ENCODE measurements at places on chromosomes 2 and 18. TPM values are rescaled to one million over a fixed set of nuclear protein-coding genes. Genes with fewer than 3 reads are reported as not detected.

Gene SP140
- total RNA-seq = 4.2 TPM

Gene SLC9A4
- 19.9 TPM for total RNA-seq

Gene EFEMP1
- total RNA-seq = 45.2 TPM

Gene C2orf80
- not detected for total RNA-seq

GRCh38 chr2:112204411-112204810 lies 50.4 kb downstream of the ZC3H8 start:
- DNase-seq = no peak

DNA sequence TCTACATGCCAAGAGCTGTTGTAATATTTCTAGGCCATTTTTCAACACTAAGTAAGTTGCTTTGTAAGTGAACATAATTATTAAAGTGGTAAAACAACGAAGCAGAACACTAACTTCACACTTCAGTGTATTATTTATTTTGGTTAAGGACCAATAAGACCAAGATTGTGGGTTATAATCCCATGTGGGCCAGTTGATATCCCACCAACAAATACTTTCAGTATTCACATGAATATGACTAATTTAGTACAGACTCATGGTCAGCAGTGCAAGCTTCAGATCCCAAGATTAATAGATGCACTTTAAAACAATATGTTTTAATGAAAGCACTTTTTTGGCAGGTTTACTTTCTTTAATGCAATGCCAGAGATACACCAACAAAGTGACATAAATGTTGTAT lies 154.3 kb downstream of the LCLAT1 start:
- no peak for DNase-seq

- no peak for DNase-seq
Observed at GRCh38 chr2:33081691-33082090, 134.9 kb downstream of the LTBP1 start.

Gene B4GALT6
- 16.9 TPM for total RNA-seq

Gene CUL3
- total RNA-seq = 73.7 TPM

Gene HOXD4
- total RNA-seq = 1.0 TPM

- no peak for DNase-seq
Observed at GRCh38 chr2:183250472-183250871, 126.2 kb downstream of the NUP35 start.

- DNase-seq = no peak
Observed at GRCh38 chr18:54805571-54806334, 22.5 kb upstream of the RAB27B start.

GRCh38 chr2:165777522-165778186 lies 16.4 kb downstream of the GALNT3 start:
- DNase-seq = no peak

DNA sequence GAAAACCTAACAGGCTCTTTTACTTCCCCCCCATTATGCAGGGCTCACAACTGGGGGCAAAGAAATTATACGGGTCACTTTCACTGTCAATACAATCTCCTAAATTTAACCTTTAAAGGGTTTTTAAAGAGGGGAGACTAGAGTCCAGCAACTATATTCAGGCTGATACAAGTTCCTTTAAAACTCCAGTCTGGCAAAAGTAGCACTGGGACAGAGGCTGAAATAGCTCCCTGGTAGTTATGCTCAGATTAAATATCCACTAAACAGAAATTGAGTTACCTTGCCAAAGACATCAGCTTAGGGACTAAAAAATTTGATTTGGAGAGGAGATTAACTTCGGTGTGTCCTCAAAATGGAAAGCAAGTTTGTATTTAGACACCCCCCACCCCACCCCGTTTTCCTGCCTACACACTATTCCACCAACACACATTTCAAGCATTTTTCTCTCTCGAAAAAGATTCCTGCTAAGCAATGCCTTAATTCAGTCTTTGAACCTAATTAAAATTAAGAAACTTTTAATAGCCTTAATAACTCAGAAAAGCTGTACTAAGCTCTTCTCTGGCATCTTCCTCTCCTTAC lies 127.2 kb downstream of the OSBPL1A start:
- no peak for DNase-seq

Gene TRIM43B
- not detected for total RNA-seq

DNA sequence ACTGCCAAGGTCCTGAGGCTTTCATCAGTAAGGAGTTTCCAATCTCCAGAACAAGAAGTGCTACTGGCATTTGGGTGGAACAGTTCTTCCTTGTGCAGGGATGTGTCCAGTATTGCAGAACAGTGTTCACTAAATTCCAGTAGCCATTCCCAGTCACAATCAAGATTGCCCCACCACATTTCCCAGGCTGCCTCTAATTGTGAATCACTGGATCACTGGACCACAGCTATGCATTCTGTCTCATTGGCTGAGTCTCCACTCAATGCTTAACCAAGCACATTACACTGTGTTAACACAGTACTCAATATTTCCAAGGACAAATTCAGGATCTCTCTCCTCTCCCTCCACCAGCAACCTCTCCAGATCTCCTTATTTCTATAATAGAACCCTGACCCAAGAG lies 160.2 kb upstream of the CCDC150 start:
- DNase-seq = no peak

Gene GCKR
- 7.6 TPM for total RNA-seq

GRCh38 chr2:139354518-139354917 lies 574.3 kb upstream of the NXPH2 start:
- DNase-seq = no peak

GRCh38 chr2:73877071-73877802 lies 15.6 kb upstream of the ACTG2 start:
- no peak for DNase-seq

Gene STARD6
- not detected for total RNA-seq

GRCh38 chr2:6081955-6082624 lies 389.9 kb downstream of the SOX11 start:
- DNase-seq = no peak

DNA sequence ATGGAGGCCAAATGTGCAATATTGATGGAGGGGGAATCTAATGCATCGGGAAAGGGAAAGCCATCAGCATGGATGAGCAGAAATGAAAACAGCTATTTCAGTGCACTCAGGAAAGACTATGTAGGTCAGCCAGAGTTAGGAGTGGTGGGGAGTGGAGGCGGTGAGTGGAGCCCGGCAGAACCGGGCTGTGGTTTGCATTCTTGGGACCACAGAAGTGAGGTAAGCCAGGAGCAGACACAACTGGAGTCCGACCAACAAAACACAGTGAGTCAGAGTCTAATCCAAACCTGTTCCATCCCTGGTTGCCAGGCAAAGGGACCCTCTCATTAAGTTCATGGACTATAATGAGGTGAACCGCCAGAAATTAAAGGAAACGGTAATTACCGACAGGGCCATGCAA lies 61.1 kb upstream of the RAB12 start:
- no peak for DNase-seq

GRCh38 chr2:42813763-42814162 lies 21.4 kb upstream of the HAAO start:
- no peak for DNase-seq

Gene FOXI3
- not detected for total RNA-seq

DNA sequence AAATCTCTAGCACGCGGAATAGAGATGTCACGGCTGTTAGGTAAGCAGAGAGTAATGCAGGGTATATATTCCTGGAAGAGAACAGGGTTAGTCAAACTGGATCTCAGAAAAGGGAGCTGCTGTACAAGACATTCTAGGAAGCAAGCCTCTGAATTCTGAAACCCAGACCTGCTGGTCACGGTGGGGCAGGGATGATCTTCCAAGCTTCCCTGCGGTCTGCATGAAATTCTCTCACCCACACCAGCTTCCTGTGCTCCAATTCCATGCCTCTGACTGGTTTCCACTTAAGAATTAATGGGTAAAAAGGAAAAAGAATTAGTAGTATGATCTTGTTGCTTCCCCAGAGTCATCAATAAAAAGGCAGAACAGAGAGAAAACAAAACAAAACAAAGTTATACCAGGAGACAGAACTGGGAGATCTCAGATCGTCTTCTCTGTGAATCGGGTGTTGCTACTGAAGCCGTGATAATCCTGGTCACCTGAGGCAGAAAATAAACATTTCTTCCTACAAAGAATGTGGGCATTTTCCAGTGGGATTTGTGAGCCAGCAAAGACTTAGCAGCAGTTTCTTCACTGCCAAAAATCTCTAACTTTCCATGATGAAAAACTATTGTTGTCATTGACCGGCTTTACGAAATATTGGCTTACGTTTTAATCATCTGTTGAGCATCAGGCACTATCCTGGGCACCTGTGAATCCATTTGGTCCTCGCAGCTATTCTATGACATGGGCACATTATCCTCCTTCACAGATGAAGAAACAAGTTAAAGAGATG lies 5.3 kb upstream of the CYP27C1 start:
- no peak for DNase-seq

DNA sequence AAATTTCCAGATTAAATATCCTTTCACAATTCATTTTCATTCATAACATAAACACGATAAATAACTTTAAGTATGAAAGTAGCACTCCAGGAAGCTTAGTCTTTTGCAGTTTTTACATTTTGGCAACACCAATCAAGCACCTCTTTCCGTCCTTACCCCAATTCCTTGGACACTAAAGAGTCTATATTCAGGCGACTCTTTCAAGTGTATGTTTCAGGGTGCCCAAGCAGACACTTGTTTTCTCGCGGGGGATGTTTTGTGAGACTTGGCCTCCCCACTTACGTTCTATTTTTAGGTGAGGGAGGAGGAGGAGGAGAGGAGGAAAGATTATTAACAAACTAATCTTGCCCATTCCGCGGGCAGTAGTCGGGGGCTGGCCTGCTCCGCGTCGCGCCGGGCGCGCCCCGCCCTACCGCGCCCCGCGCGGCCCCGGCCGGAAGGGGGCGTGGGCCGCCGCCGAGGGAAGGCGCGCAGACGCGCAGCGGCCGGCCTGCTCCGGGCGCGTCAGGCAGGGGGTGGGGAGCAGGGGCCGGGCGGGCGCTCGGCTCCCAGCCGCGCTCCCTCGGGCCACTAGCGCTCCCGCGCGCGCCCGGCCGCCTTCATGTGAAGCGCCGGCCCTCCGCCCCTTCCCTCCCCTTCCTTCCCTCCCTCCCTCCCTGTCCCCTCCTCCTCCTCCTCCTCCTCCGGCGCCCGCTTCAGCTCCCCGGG lies at the start of gene ITPRID2:
Gene ITPRID2 (plus strand): TSS at position 473 of the 708 bp plus-strand sequence. CDS start 337 bp downstream, outside the sequence.
- DNase-seq = peak; percentile 89

DNA sequence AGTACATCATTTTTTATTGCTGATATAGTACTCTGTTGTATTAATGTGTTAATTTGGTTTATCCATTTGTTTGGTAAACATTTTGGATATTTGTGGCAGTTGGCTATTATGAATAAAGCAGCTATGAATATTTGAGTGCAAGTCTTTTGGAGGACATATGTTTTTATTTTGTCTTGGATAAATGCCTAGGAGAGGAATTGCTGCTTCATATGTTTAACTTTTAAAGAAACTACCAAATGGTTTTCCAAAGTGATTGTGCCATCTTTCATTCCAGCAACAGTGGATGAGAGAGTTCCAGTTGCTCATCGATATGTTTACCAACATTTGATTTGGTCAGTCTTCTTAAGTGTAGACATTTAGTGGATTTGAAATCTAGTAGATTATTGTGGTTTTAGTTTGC lies 51.8 kb downstream of the MERTK start:
- DNase-seq = no peak

DNA sequence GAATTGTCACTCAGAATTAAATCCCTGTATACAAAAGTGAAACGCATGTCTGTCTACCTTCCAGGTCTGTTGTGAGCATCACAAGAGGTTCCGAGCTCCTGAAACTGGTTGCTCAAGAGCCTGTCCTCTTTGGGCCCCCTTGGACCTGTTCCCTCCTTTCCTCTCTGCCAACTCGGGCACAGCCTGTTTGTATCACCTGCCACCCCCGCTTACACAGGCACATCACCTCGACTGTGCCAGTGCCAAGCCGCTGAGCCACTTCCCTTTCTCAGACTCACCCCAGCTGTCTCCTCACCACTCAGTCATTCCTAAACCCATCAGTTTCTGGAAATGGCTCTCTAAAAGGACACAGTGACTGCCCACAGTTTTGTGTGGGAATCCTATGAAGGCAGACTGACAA lies 3.1 kb downstream of the EFR3B start:
- DNase-seq = no peak

DNA sequence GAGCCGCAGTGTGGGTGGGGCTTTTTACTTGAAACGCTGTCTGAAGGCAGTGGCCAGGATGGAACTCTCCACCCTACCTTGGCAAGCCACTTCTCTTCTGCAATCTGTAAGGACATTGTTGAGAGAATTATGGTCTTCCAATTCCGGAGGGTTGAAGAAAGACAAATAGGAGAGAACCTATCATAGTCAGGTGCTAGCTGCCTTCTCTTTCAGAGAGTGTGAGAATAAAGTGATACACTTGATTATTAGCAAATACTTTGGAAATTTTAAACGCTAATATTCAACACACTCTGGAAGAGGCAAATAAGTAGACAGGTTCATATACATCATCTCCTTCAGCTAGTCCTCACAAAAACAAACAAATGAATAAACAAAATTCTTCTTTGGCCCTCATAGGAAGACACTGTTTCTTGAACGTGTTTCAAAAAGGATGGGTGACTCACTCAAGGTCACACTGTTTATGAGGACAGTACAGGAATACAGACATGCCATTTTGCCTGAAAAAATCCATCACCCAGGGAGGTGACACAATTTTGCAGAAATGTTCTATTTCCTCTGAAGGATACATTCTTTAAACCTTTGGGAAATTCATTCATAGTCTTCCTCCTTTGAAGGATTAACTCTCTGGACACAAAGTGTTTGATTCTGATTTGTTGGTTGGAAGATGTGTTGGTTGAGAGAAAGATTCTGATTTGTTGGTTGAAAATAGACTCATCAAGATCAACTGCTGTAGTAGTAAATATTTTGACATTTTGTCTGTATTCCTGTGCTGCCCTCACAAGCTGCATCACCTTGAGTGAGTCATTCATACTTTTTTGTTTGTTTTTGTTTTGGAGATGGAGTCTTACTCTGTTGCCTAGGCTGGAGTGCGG lies 2.2 kb upstream of the IL1RN start:
- DNase-seq = no peak

DNA sequence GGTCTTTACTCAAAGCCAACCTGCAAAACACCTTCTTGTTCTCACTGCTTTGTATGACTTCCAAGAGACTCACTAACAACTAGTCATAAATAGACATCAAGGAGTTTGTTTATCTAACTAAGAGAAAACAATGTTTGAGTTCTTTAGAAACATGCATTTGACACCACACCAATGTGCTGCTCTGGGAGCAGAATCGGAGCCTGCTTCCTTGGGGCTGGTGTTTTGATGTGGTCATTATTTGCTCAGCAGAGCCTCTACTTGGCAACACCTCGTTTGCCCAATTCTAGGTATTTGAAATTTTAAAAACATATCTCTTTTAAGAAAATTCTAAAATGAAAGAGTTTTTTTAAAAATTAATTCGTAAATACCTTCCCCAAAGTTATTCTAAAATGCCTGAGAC lies 167.5 kb downstream of the BCL2 start:
- DNase-seq = no peak

DNA sequence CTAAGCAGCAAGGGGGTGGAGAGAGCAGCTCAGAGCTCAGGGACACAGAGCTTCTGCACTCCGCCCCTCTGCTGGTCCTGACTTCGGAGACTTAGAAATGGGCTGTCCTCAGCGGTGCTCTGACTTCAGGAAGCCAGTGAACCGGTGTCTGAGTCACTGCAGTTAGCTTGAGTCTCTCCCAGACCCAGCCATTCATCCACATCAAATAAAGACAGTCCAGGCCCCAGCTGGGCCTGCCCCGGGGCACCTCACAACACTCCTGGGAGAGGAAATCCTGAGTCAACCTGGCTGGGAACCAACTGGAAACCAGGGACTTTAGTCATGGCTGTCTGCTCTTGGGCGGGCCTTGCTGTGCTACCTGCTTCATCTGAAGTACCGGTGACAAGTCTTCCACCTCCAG lies 5.4 kb upstream of the ITGB6 start:
- DNase-seq = peak; percentile 80

- no peak for DNase-seq
Observed at GRCh38 chr18:10081492-10081891, 167.7 kb downstream of the VAPA start.

- DNase-seq = no peak
Observed at GRCh38 chr18:80022613-80023012, 11.6 kb upstream of the RBFA start.

GRCh38 chr2:191443446-191443845 lies 198.2 kb downstream of the MYO1B start:
- no peak for DNase-seq
